ENCODE measurements at places on chromosomes 2 and 18.

GRCh38 chr2:10494351-10495066 lies 46.4 kb upstream of the ODC1 start:
- no peak for DNase-seq

DNA sequence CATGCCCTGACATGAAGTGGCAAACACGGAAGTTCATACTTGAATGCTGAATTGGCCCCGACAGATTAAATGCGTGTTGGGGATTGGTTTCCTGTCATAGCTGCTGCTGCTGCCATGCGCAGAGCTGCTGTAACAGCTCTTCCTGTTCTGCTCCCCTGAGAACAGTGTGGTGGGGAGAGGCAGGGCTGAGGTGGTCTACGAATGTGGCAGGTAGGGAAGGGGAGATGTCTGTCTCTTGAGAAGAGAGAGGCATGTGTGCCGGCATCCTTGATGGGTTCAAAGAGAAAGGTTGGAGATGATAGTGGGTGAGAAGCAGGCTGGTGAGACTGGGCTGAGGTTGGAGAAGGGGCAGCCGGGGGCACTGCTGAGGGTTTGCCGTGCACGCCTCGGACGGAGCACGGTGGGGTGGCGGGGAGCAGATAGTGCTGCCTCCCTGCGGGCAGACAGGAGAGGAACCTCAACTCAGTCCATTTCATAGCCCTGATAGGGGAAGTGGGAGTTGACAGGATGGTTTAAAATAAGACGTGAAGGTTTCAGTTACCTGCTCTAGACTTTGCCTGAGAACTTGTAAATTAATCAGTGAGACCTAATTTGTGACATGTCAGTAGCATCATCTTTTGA lies 46.1 kb downstream of the TMEM185B start:
- peak; percentile 85 for DNase-seq

DNA sequence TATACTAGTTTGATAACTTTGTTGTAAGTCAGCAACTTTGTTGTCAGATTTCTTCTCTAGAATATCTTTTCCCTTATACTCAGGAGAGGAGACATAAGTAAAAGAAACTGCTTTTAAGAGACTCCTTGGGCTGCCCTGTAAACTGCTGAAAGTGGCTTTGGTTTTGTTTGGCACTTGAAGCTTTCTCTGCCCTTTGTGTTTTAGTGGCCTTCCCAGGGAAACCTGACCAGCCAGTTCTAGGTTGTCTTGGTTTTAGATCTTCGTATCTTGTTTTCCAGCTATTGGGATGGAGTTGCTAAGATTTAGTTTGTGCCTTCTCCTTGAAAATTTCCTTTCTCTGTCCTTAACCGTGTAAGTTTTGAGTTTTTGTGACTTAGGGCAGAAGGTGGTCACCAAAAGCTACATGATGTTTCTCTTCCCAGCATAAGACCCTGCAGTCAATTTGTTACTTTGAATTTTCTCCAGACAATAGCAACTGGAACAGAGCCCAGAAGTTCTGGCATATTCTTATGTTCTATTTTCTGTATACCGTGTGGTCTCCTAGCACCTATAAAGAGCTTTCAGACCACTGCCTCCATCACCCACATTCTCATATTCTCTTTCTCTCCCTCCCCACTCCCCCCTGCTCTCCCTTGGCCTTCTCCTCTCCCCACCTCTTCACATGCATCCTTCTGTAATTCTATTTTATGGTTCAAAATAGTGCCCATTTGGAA lies 81.1 kb downstream of the BOLA3 start:
- no peak for DNase-seq

DNA sequence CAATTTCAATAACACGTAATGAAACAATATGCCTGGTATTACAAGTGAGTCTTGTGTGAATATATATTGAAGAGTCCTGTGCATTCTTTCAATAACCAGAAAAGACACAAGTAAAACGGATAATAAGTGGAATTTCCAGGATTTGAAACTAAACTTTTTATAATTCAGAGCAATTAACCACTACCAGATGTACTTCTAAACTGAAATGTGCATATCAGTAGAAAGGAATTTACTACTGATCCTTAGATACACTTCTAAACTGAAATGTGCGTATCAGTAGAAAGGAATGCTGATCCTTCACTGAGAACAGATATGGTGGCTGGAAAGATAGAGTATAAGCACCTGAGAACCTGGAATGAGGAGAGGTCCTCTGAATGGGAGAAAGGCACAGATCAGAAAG lies 470.9 kb upstream of the SPHKAP start:
- no peak for DNase-seq

Measured in GM10248 (cell line).